ENCODE measurements at places on chromosomes 7 and 10.
A peak's percentile ranks its signal among the peaks of the same experiment; 100 is the strongest.

- no peak for DNase-seq
Observed at GRCh38 chr7:610531-611280, 91.1 kb upstream of the PDGFA start.

- peak; percentile 45 for DNase-seq
Observed at GRCh38 chr7:55438085-55438756, 73.1 kb downstream of the LANCL2 start.

DNA sequence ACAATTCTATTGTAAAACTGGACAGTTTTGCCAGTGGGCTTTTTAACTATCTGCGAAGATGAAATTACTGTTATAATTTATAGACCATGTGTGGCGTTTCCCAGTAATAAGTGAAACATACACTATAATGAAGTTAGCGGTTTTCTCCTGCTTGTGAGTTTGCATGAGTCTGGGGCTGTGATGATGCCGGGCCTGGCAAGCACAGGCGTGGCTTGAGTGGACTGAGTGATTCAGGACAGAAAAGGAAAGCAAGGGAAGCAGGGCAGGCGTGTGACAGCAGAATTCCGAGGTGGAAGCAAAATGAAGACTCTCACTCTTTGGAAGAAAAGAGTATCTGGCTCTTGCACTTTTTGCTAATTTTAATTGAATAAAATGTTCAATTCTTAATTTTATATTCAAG is 90.5 kb downstream of the CUL1 start:
- no peak for DNase-seq

DNA sequence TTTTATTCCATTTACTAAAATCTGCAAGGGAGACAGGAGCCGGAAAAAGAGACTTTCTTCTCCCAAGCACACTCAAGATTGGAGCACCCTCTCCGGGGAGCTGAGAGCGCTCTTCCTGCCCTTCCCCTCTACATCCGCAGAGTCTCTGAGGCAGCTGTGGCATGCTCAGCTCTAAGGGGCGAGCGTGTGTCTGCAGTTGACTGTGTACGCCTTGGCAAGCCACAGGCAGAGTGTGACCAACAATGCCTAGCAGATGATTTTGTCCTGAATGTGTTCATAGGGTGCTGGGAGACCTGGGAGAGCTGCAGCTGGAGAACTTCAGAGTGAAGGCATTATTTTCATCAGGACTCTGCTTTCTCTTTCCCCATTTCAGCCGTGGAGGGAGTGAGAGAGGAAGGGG is 20.7 kb downstream of the MTURN start:
- DNase-seq = no peak

DNA sequence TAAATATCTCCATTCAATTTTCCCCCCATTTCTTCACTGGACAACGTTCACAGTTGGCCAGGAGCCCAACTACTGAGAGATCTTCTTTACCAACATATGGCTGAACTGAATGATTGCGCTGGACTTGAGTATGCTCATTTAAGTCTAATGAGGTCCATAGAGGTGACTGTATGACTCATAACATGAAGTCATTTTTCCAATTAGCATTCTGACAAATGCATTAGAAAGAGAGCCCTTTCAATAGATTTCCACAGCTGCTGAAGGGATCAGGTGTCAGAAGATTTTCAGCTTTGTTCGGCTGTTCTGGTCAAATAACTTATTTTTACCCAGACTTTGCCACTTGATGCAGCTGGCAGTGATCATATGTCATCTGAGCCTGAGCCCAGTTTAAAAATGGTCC is 438.0 kb downstream of the ETV1 start:
- no peak for DNase-seq
